ENCODE measurements at places on chromosomes 3 and 15.

DNA sequence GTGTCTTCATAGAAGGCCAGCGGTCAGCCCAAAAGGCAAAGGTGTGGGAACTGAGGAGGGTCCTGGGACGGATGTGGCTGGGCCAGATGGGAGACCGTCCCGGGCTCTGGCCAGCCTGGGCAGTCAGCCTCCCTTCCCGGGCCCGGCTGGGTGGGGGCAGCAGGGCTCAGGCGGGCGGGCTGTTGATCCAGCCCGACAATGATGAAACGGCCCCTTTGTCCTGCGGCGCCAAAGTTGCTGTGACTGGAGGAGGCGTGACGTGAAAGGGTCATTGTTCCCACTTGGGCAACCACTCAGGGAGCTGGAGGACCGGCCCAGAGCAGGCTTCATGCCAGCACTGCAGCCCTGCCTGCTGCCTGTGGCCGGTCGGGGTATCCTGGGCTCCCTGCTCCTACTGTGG is 16.5 kb downstream of the DUSP7 start:
- DNase-seq, result peak; percentile 85
- peaks cover 20% of the 10 kb centered on the region for H3K4me1 ChIP-seq
- H3K4me3 ChIP-seq, result no peak overlapping the region
- no peaks in the 10 kb centered on the region for H3K27me3 ChIP-seq

- no peak for DNase-seq
- H3K4me1 ChIP-seq, result no peaks in the 10 kb centered on the region
- H3K27me3 ChIP-seq, result no peaks in the 10 kb centered on the region
- H3K27ac ChIP-seq, result no peak overlapping the region
Measured at GRCh38 chr3:50971487-50971924, 296.8 kb downstream of the DOCK3 start.

GRCh38 chr3:180698760-180699270 is 19.5 kb upstream of the CCDC39 start:
- no peak overlapping the region for H3K27ac ChIP-seq
- no peaks in the 10 kb centered on the region for H3K27me3 ChIP-seq
- no peak overlapping the region for H3K4me3 ChIP-seq
- no peaks in the 10 kb centered on the region for H3K36me3 ChIP-seq

DNA sequence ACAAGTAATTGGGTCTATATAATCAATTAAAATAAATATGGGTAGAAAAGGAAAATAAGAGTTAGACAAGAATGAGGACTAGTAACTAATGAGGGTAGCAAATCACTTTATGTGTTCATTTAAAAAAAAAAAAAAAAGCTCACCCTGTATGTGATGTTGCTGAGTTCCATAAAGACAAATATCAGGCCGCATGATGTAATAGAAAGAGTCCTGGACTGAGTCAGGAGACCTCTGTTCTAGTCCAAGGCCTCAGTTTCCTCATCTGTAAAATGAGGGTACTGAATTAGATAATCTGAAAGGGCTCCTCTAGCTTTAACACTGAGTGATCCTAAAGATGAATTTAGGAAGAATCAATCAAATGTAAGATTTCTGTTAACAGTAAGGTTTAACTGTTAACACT is 117.6 kb downstream of the TBL1XR1 start:
- no peaks in the 10 kb centered on the region for H3K27me3 ChIP-seq
- DNase-seq, result no peak
- H3K4me1 ChIP-seq, result no peaks in the 10 kb centered on the region
- H3K36me3 ChIP-seq, result no peaks in the 10 kb centered on the region

GRCh38 chr15:99931703-99932603 is 198.7 kb upstream of the LYSMD4 start:
- DNase-seq, result no peak
- H3K27me3 ChIP-seq, result peaks cover 10% of the 10 kb centered on the region
- H3K4me3 ChIP-seq, result no peak overlapping the region
- no peaks in the 10 kb centered on the region for H3K36me3 ChIP-seq
- H3K27ac ChIP-seq, result no peak overlapping the region
- H3K4me1 ChIP-seq, result peaks cover 5% of the 10 kb centered on the region

DNA sequence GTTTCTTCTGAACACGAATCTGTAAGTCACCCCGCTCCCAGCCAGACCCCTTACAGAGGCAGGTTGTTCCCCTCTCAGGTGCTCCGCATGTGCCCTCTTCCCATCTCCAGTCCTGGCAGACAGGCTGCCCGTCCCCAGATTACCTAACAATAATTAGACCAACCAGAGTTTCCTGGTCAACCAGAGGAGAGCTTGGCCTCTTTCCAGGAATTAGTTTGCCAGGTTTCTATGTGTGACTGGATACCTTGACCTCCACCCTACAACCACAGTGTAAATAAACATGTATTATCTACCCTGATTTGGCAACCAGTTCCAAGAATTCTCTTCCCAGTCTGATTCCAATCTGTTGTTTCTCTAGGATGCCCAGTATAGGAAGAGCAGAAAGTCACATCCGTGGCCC is 178.0 kb upstream of the UMPS start:
- H3K4me1 ChIP-seq, result no peaks in the 10 kb centered on the region
- no peak for DNase-seq
